ENCODE measurements at places on chromosomes 5 and 9.

- no peak for DNase-seq
Observed at GRCh38 chr5:16877267-16877935, 58.7 kb downstream of the MYO10 start.

DNA sequence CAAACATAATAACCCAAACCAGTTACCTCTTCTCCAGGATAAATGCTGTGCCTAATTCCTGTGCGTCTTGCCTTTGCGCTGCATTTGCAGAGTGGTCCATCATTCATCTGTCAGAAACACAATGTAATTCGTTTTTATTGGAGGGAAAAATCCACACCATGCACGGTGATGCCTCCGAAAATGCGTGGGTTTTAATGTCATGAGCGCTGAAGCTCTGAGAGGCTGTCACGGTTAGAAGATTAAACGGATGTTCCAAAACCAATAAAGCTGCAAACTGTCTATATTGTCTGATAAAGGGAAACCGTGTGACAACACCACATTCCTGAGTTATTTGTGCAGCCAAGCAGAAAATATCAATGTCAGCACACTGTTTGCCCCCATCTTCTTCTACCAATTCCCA lies 27.4 kb downstream of the DROSHA start:
- DNase-seq, result no peak

- peak; percentile 41 for DNase-seq
Observed at GRCh38 chr5:73654171-73654811, 28.3 kb downstream of the ARHGEF28 start.

- no peak for DNase-seq
Observed at GRCh38 chr9:114302727-114303126, 20.2 kb upstream of the ORM1 start.

- DNase-seq, result no peak
Observed at GRCh38 chr5:54341971-54342370, 31.6 kb upstream of the ARL15 start.

Data from NCI-H146 (cell line).